ENCODE measurements at places on chromosomes 11 and 22. TPM values are rescaled to one million over a fixed set of nuclear protein-coding genes. Genes with fewer than 3 reads are reported as not detected.

DNA sequence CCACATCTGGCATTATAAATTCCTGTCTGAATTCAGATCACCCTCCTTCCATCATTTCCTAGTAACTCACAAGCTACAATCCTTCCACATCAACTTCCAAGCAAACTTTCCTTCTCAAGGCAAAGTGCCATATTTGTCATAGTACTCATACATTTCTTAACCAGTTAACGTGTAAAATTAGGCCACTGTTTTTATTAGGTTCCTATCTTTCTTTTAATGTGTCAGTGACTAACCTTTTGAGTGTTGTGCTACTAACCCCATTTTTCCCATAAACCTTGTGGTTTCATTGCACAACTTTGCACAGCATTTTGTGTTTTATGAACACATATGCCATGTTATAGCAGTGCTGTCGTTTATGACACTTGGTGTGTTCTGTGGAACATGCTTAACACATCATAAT is 90.1 kb downstream of the KIF18A start:
- no peak for DNase-seq

DNA sequence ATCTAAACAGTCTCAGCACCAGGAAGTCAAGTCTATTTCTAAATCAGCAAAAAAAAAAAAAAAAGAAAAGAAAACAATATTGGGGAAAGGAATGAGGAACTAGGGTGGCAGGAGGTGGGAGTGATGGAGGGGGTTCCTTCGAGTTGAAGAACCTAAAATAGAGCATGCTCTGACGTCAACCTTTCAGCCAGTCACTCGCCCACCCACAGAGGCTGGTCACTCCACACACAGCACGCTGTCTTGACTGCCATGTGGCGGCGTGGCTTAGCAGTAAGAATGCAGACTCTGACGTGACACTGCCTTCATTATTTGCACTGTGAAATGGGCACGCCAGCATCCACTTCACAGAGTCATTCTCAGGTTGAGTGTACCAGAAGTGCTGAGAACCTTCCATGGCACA is 48.3 kb downstream of the LARGE1 start:
- no peak for DNase-seq

- no peak for DNase-seq
These were observed 495.6 kb upstream of the LRRC4C start for GRCh38 chr11:41955066-41955465.

DNA sequence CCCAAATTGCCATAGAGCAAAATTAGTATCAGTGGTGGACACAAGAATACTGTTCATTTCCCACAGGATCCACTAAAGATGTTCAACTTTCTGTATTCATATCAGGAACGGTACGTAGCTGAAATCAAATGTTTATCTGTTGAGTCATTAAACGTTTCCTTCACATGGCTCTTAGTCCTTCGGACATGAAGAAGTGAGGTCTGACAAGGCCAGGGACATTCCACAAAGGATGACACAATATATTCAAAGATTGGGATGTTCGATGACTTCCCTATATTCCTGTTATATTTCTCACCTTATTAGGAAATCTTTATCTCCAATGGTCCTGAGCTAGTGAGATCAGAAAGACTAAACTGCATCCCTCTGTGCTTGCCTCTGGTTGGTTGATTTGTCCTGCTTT is 129.0 kb downstream of the ETS1 start:
- DNase-seq: no peak

DNA sequence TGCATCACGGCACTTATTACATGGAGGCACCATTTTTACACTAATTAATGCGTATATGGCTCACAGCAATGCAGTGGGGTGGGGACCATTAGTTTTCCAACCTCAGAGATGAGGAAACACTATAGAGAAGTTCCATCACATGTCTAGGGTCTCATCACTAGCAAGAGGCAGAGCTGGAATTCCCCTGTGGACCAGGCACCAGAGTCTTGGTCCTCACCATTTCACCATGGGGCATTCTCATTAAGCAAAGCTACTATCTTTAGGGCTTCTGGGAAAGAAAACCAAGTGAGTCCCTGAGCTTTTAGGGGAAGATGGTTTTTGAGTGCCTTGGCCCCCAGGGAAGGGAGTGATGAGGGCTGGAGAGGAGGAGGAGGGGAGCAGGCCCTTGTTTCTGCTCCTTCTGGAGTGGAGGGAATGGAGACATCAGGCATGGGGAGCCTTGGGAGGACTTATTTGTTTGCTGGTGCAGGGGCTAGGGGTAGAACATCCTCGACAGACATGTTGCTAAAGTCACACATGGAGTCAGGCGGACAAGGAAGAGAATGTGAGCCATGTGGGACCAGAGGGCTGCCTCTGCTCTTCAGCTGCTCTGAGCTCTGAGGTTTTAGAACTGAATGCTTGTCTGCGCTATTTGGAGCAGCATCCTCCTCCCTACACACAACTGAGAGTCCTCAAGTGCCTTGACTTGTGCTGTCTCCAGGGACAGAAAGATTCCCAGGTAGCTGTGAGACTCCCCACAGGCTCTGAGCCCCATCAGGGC is 40.3 kb upstream of the ZBED5 start:
- no peak for DNase-seq

GRCh38 chr11:106276859-106277436 is 199.5 kb downstream of the AASDHPPT start:
- no peak for DNase-seq

- peak; percentile 28 for DNase-seq
These were observed 468 bp downstream of the ZDHHC8 start for GRCh38 chr22:20131859-20132685.

Gene P2RX3
- total RNA-seq: not detected

GRCh38 chr11:128506999-128507611 is 80.3 kb downstream of the ETS1 start:
- no peak for DNase-seq

Gene CASP12
- total RNA-seq: 0.72 TPM

DNA sequence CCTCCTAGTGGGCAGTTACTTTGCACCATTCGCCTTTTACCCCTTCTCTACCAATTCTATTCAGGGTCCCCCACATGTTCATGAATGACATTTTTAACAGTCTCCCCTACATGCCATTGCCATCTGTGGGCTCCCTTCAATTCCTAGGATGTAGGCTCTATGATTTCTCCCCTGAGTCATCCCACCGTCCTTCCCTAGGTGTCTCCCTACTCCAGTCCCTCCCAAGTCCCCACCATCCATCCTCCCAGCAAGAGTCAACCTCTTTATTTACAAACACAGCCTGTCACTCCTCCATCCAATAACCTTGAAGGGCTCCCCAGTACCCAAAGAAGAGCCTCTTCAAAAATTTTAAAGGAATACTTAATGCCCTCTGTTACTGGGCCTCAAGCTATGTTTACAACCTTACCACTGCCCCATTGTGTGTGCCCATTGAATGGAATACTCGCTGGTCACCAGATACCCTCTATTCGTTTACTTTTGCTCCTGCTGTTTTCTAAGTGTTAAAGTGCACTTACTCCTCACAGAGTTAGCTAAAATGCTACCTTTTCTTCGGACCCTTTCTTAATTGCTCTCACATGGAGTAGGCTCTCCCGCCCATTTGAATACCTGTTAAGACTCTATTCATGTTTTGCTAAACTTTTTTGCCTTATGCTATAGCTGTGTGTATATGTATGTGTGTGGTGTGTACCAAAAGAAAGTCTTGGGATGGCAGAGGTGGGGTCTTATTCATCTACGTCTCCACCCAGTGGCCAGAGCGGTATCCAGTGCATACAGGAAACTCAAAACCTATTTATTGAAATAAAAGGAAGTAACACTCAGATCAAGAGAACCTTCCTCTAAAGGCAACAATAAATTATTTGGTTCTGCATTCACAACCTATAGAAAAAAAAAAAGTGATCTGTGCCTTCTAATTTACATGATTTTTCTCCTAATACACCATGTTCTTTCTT is 235.8 kb upstream of the CCDC90B start:
- DNase-seq: no peak

Gene POLDIP3
- total RNA-seq: 81.0 TPM

DNA sequence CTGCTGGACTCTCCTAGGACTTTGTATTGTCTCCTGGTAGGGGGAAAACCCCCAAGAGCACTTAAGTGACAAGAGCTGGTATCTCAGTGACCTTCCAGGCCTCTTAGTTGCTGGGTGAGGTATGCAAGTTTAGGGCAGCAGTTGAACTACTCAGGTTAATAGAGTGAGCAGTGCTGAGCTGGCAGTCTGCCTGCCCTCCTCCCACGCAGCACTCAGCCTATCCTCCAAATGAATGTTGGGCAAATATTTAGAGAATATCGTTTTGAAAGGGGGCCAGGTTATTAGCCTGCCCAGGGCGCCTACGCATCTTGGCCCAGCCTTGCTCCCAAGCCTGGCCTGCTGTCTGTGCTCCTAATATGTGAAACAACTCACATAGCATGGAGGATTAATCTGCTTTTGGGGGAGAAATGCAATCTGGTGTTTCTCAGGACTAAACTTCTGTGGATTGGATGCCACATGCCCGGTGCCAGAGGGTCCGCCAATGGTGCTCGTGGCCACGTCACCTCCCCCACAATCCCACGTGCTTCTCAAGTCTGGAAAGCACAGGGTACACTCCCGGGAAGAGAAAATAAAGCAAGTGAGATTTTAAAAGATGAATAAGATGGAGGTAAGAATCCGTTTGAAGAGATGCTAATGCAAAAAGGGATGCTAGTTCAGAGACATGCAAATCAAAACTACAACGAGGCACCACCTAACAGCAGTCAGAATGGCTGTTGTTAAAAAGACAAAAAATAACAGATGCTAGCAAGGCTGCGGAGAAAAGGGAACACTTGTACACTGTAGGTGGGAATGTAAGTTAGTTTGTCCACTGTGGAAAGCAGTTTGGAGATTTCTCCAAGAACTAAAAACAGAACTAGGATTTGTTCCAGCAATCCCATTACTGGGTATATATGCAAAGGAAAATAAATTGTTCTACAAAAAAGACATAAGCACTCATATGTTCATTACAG is 67.7 kb downstream of the SPON1 start:
- no peak for DNase-seq

Gene PGM2L1
- total RNA-seq: 16.8 TPM

DNA sequence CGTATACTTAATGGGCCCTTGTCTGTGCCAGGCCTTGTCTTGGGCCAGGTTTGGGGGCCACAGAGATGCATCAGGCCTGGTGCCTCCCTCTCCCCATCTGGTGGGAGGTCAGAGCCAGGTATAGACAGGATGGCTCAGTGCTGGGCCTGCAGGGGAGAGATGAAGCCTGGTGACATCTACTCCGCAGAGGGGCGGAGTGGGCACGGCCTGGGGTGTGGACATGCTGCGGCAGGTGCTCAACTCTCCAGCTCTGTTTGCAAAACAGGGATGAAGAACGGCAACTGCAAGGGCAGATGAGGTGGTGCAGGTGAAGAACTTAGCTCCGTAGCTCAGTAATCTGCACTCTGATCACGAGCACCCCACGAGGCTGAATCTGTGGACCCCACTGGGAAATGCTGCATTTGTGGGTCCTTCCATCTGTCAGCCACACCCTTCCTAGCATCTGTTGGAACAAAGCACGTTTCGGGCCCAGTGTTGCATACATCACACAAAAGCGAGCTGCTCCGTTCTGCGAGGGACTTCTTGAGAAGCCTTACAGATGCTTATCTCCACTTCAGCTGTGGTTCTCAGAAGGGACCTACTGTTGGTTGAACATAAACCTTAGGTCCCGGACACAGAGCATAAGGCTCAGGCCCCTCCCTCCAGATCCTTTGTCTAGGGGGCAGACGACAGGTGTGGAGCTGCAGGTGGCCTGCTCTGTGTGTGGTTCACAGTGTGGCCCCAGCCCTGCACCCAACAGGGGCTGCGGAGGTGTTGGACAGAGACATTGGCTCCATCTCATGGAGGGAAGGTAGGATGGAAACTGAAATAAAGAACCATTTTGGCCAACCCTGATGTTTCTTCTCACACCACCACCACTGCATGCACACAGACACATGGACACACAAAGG is 78.3 kb downstream of the LRRC32 start:
- DNase-seq: no peak

DNA sequence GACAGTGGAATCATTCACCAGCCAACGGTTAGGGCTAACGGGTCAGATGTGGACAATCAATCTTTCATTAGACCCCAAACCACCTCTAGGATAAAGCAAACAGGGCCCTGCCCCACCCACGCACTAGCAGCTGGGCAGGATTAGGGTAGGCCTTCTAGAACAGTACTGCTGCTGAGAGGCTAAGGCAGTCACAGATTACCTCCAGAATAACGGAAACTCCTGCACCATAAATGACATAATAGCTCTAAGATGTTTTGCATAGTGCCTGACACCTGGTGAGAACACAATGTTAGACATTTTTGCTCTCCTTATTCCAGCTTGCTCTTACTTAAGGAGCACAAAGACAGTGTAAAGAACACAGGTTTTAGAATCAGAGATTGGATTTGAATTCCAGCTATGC is 1.8 kb downstream of the SYTL2 start:
- DNase-seq: no peak

Gene TEAD1
- total RNA-seq: 0.30 TPM

- no peak for DNase-seq
These were observed 149.8 kb downstream of the CCDC34 start for GRCh38 chr11:27213232-27213660.

GRCh38 chr11:93570759-93571413 is 27.7 kb upstream of the SMCO4 start:
- DNase-seq: no peak

- no peak for DNase-seq
These were observed 14.0 kb upstream of the APLNR start for GRCh38 chr11:57251037-57251436.

DNA sequence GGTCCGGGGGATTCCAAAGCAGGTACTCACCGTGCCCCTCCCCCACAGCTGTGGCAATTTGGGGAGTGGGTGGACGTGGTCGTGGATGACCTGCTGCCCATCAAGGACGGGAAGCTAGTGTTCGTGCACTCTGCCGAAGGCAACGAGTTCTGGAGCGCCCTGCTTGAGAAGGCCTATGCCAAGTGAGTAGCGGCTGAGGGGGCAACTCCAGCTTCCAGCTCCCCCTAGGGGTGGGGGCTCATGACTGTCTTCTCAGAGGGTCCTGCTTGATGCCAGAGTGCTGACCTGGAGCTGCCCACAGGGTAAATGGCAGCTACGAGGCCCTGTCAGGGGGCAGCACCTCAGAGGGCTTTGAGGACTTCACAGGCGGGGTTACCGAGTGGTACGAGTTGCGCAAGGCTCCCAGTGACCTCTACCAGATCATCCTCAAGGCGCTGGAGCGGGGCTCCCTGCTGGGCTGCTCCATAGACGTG is 4.2 kb downstream of the CAPN1 start:
- no peak for DNase-seq

Gene ISX
- total RNA-seq: not detected

GRCh38 chr11:122153746-122154145 is 37.7 kb upstream of the BLID start:
- DNase-seq: no peak

GRCh38 chr22:37351232-37351631 is 68.9 kb downstream of the CYTH4 start:
- no peak for DNase-seq

DNA sequence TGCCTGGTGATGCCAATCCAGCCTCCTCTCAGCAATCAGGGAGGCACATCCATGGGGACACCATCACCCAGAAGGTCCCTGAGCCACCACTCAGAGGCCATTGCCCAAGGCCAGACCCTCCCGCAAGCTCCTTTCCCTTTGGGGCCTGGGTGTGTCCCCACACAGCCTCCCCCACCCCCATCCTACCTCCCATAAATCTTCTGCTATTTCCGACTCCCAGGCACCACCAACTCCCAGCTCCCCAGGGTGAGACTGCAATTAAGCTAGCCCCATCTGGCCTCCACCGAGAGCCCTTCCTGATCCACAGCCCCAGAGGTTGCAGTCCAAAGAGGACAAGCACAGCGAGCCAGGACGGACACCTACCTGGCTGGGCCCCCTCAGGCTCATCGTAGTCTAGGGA is 6.3 kb downstream of the ARHGAP1 start:
- no peak for DNase-seq

Gene DKK3
- not detected for total RNA-seq

- no peak for DNase-seq
These were observed 36.9 kb upstream of the KCNQ1OT1 start for GRCh38 chr11:2736577-2737225.

GRCh38 chr11:67010296-67010905 is 12.5 kb upstream of the SYT12 start:
- no peak for DNase-seq
